Activated CD8-positive, alpha-beta memory T cell treated with anti-CD3 and anti-CD28 coated beads for 1 hour (primary cell): ENCODE measurements at places on chromosomes 3 and 15.
A peak's percentile ranks its signal among the peaks of the same experiment; 100 is the strongest.

GRCh38 chr3:14405360-14406238, 3.2 kb downstream of the SLC6A6 start:
- no peak for DNase-seq

DNA sequence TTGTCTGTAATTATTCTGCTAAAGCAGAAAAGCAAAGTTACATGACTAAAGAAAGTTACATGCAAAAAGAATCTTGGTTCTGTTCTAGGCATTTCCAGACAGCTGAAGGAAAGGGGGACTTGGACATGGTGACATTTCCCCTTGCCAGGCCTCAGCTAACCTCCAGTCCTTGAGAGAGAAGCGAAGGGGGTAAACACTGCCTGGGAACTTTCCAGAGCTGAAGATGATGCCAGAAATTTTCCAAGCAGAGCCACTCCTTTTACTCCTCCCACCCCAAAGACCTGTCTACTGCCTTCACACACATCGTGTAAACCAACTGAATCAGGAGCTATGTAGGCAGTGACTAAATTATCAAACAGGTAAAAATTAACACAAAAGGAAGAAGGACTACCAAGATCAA, 5.4 kb downstream of the MEX3B start:
- no peak for DNase-seq

DNA sequence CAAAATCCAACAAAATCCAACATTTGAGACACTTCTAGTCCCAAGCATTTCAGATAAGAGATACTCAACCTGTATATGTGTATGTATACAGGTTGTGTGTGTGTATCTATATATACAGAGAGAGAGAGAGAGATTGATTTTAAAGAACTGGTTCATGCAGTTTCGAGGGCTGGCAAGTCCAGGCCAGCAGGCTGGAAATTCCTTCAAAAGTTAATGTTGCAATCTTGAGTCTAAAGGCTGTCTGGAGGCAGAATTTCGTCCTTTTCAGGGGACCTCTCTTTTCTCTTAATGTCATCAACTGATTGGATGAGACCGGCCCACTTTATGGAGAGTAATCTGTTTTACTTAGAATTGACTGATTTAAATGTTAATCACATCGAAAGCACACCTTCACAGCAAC, 199.6 kb upstream of the IL12A start:
- no peak for DNase-seq

DNA sequence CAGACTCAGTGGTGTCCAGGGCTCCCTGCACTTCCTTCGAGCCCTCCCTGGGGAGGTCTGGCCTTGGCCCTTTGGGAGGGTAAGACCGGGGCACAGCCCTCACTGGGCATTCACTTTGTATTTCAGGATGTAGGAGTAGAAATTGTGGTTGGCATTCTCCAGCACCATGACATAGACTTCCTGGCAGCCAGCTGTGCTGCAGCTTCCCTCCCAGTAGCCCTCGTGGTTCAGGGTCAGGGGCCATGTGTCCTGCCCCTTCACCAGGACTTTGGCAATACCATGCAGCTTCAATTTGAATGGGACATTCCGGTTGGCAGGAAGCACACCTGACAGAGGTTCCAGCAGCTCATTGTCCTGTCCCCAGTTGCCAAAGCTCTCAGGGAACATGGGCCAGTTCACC, 47.3 kb downstream of the KY start:
- DNase-seq, result no peak

GRCh38 chr3:83320726-83321125, 1559.3 kb upstream of the GBE1 start:
- DNase-seq, result no peak

GRCh38 chr3:182682263-182683241, 110.8 kb upstream of the ATP11B start:
- DNase-seq, result peak; percentile 28

GRCh38 chr3:146138902-146139301, 22.1 kb downstream of the PLOD2 start:
- DNase-seq, result no peak

DNA sequence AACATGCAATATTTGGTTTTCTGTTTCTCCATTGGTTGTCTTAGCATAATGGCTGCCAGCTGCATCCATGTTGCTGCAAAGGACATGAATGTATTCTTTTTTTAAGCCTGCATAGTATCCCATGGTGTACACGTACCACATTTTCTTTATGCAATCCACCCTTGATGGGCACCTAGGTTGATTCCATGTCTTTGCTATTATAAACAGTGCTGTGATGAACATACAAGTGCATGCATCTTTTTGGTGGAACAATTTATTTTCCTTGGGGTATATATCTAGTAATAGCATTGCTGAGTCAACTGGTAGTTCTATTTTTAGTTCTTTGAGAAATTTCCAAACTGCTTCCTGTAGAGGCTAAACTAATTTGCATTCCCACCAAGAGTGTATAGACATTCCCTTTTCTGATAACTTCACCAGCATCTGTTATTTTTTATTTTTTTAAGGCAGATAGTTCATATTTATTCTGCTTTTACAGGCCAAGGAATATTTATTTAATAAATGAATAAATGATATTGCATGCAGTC, 62.4 kb upstream of the NPHP3 start:
- DNase-seq, result no peak

- DNase-seq, result no peak
Measured at GRCh38 chr3:78977073-78977472, 790.7 kb downstream of the ROBO1 start.

GRCh38 chr3:108287146-108287545, 9.2 kb upstream of the HHLA2 start:
- no peak for DNase-seq

GRCh38 chr15:72375501-72375845, 341 bp downstream of the HEXA start:
- peak; percentile 6 for DNase-seq

- DNase-seq, result no peak
Measured at GRCh38 chr15:63915209-63915872, 81.6 kb upstream of the HERC1 start.

- DNase-seq, result no peak
Measured at GRCh38 chr3:178669758-178670157, 133.5 kb downstream of the KCNMB2 start.

DNA sequence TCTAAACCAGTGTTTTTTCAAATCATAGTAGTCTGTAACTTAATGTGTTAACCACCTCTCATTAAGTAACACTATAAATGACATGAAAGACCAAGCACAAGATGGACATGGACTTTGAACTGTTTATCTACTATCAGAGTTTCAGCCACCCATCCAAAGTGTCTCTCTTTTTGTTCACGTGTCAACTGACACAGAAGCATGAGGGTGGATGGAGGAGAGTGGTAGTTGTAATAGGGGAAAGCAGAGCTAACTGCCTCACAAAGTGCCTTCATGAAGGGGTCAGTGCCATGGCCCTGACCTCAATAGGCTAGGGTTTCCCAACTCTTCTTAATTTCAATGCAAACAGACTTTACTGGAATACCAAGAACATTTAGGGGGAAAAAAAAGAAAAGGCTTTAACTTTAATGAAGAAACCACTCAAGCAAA, 32.1 kb upstream of the TRPM7 start:
- DNase-seq, result no peak

- no peak for DNase-seq
Measured at GRCh38 chr3:170714562-170715535, 129.0 kb upstream of the SLC7A14 start.

DNA sequence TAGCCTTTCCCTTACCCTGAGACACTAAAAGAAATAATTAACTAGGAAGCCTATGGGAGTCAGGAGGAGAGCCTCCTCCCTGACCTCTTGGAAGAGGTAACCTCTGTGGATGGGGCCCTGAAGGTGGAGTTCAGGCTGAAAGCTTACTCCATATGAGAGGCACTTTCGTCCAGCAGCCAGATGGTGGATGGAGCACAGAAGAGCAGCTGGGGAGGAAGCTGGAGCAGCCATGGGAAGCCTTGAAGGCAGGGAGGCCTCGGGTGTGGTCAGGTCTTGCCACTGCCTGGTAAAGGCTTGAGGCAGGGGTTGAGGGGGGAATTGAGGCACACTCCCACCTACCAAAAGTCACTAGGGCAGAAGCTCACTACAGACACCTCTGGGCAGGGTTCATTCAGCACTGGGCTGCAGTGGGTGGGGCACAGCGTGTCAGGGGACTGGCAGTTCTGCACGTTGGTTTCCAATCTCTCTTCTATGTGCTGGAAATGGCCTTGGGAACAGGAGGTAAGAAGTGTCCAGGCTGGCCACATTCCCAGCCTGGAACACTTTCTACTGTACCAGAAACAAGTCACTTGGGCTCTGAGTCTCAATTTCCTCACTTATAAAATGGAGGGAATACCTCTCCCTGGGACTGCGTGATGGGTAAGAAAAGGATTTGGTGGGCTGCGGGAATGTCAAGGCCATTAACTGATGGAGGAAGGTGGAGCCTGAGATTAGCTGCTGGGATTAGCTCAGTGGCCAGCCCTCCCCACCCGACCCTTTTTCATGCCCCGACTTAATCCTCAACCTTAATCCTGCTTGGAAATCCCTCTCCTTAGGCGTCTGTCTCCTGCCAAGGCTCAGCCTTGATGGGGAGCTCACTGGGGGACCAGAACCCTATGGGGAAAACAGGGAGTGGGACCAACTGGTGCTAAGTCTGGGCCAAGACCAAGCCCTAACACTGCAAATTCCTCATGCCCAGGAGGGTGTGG, 5.4 kb downstream of the PCBP4 start:
- DNase-seq, result no peak

- DNase-seq, result no peak
Measured at GRCh38 chr3:188389711-188390342, 235.9 kb downstream of the LPP start.

DNA sequence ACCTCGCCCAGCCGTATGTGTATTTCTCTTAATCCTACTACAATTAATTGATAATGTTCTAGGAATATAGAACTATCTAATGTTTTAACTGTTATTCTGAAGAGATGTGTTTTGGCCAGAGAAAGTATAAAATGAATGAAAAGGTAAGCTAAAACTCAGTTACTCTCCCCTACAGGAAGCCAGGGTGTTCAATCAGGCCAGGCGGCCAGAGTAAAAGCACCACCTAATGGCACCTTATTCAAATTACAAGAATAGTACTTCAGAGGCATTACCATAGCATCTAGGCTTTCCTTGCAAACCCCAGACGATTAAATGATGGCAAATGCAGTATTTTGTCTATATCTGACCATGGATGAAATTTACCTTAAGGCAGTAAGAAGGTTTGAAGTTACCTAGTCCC, 10.4 kb downstream of the SLC12A8 start:
- DNase-seq, result no peak

DNA sequence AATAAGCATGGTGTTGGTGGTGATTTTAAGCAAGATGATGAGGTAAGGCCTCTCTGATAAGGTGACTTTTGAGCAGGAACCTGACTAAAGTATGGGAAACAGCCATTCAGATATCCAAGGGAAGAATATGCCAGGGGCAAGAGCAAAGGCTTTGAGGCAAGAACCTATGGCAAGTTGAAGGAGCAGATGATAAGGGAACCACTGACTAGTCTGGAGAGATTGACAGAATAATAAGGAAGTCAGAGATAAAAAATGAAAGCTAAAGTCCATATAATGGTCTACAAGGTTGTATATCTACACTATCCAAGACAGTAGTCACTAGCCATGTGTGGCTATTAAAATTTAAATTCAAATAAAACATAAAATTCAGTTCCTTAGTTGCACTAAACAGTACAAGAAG, 2.5 kb upstream of the C3orf38 start:
- DNase-seq, result no peak

DNA sequence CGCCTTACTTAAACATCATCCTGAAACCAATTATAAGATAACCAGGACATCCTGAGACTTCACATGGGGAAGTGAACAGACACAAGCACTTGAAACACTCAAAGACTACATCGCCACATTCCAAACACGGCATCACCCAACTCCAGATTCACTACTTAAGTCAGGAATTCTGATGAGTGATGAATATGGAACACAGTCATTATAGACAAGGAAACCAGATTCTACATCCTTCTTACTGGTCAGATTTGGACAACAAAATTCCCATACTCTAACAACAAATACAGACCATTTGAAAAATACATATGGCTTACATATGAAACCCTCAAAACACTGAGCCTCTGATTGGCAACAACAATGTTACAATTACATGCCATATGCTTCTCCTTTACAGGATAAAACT, 13.1 kb upstream of the RBSN start:
- DNase-seq, result no peak

DNA sequence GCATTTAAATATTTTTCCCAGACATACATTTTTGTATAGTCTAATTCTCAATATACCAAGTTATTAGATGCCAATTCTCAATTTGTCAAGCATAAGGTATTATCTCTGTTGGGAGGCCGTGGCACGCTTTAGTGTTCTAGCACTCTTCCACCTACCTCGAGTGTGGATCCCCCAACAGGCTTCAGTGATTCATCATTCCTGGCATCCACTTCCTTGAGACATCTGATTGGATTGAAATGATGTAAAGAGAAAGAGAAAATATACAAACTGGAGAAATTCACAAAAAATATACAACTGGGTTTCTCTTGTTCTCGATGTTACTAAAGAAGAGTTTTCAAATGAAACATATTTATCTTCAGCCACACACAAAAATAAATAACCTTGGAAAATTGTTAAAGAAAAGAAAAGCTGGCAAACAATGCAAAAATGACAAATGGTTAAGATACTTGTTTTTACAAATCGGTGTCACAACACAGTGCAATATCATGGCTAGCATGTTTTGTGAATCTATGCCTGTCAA, 218.0 kb upstream of the CDIN1 start:
- DNase-seq, result no peak

- DNase-seq, result no peak
Measured at GRCh38 chr3:98887684-98888083, 13.8 kb downstream of the DCBLD2 start.

DNA sequence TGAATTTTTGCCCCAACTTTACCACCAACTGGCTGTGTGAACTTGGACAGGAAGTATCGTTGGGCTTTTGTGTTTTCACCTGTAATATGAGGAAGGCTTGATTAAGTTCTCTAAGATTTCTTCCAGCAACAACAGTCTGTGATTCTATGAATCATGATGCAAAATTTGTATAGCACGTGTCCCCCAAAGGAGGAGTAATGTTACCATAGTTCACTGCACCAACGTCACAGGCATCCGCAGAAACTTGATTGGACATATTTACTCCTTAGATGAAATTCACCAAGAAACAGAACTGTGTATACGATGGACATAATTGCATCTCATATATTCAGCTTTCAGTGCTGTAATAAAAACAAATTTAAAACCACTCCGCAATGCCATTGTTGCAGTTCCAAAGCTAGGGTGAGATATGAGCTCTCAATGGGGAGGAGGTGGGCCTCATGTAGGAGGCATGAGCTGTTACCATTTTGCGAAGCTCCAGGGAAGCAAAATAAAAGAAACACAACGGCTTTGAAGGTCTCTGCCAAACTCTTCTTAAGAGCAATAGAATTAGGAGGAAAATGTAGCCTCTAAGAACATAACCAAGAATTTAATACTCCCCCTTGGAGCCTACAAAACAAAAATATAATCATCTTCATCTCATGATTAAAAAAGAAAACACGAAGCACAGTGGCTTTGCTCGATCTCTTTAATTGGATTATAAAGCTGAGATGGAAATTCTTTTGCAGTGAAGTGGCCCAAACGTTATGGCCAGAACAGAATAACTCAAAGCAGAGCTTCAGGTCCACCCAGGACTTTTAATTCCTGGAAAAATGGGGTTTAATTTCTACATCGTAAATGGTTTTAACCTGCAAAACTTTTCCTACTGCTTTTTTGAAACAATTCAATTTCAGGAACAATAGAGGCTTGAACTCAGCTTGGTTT, 80.7 kb downstream of the CHST2 start:
- DNase-seq, result no peak
